ENCODE measurements at places on chromosomes 2 and 18. TPM values are rescaled to one million over a fixed set of nuclear protein-coding genes. Genes with fewer than 3 reads are reported as not detected.

DNA sequence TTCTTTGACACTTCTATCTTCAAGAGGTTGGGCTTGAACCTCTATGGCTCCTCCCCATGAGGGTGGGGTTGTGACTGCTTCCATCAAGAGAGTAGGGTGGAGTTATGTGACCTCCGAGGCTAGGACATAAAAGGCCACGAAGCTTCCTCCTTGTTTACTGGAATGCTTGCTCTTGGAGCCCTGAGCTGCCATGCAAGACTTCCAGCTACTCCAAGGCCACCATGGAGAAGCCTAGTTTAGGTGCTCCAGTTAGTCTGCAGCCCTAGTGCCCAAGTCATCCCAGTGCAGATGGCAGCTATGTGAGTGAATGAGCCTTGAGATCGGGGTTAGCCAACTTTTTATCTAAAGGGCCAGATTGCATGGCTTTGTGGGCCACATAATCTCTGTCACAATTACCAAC, 2.4 kb upstream of the MERTK start:
- H3K36me3 ChIP-seq, result no peaks in the 10 kb centered on the region
- peaks cover 16% of the 10 kb centered on the region for H3K4me1 ChIP-seq

GRCh38 chr2:77054938-77055337, 467.2 kb downstream of the LRRTM4 start:
- H3K4me3 ChIP-seq, result no peak overlapping the region
- no peaks in the 10 kb centered on the region for H3K4me1 ChIP-seq
- H3K36me3 ChIP-seq, result no peaks in the 10 kb centered on the region
- H3K27ac ChIP-seq, result no peak overlapping the region

GRCh38 chr2:195407783-195408182, 249.2 kb upstream of the SLC39A10 start:
- H3K36me3 ChIP-seq, result no peaks in the 10 kb centered on the region
- no peak overlapping the region for H3K4me3 ChIP-seq
- peaks cover 15% of the 10 kb centered on the region for H3K4me1 ChIP-seq
- H3K27me3 ChIP-seq, result no peaks in the 10 kb centered on the region
- H3K27ac ChIP-seq, result no peak overlapping the region

- H3K27ac ChIP-seq, result no peak overlapping the region
- no peaks in the 10 kb centered on the region for H3K36me3 ChIP-seq
- H3K4me3 ChIP-seq, result no peak overlapping the region
- no peak for DNase-seq
- H3K27me3 ChIP-seq, result no peaks in the 10 kb centered on the region
Measured at GRCh38 chr2:40957508-40957907, 505.6 kb upstream of the SLC8A1 start.

DNA sequence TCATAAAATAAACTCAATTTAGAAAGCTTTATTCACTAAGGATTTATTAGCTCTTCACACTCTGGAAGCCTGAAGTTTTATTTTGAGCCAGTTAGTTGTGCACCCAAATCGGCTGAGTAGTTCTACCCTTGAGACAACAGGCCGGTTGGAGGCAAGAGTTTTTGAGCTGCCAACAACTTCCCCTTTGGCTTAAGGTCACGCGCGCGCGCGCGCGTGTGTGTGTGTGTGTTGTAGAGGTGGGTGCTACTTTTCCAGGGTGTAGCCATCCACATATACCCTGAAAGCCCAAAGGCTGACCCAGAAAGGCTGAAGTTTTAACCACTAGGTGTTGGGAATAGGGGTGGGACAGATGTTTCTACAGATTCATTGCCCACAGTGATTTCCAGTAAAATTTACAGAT, 150.2 kb upstream of the LHCGR start:
- no peak for DNase-seq
- H3K27ac ChIP-seq, result no peak overlapping the region
- no peaks in the 10 kb centered on the region for H3K4me1 ChIP-seq
- H3K4me3 ChIP-seq, result no peak overlapping the region

- DNase-seq, result no peak
- no peaks in the 10 kb centered on the region for H3K36me3 ChIP-seq
- H3K27me3 ChIP-seq, result peaks cover 19% of the 10 kb centered on the region
- H3K27ac ChIP-seq, result no peak overlapping the region
- H3K4me1 ChIP-seq, result no peaks in the 10 kb centered on the region
Measured at GRCh38 chr2:75539955-75540716, 20.6 kb downstream of the EVA1A start.

GRCh38 chr18:26654616-26655524, 106.5 kb upstream of the KCTD1 start:
- H3K36me3 ChIP-seq, result peaks cover 3% of the 10 kb centered on the region
- peak overlapping the region; percentile 65 for H3K4me3 ChIP-seq

- DNase-seq, result peak; percentile 55
- peaks cover 30% of the 10 kb centered on the region for H3K27me3 ChIP-seq
- H3K27ac ChIP-seq, result no peak overlapping the region
- H3K4me1 ChIP-seq, result peaks cover 14% of the 10 kb centered on the region
Measured at GRCh38 chr2:237556773-237557632, 9.4 kb upstream of the PRLH start.

- peaks cover 47% of the 10 kb centered on the region for H3K4me1 ChIP-seq
- no peaks in the 10 kb centered on the region for H3K27me3 ChIP-seq
- no peak overlapping the region for H3K4me3 ChIP-seq
Measured at GRCh38 chr2:3217646-3218045, 160.0 kb downstream of the EIPR1 start.

GRCh38 chr18:37762076-37762621, 196.6 kb upstream of the CELF4 start:
- DNase-seq, result no peak
- H3K27ac ChIP-seq, result no peak overlapping the region
- no peaks in the 10 kb centered on the region for H3K36me3 ChIP-seq
- H3K4me1 ChIP-seq, result no peaks in the 10 kb centered on the region
- no peaks in the 10 kb centered on the region for H3K27me3 ChIP-seq
- H3K4me3 ChIP-seq, result no peak overlapping the region

DNA sequence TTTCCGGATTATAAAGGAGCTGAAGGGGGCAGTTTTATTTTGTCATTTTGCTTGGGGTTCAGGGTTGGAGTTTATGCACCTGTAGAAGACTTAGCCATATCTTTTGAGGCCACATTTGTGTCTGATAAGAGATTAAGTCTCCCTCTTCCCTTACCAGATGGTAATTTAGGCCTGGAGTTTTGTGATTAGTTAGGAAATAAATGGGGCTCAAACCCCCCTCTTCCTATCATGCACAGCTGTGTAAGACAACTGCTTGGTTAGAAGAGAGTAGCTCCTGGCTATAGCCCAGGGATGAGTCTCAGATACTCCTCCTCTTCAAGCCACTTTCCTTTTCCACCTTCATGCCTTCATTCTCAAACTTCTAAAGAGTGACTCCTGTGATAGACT, 802 bp upstream of the SAP130 start:
- peak overlapping the region; percentile 17 for H3K27ac ChIP-seq
- H3K27me3 ChIP-seq, result no peaks in the 10 kb centered on the region
- H3K4me3 ChIP-seq, result peak overlapping the region; percentile 86

DNA sequence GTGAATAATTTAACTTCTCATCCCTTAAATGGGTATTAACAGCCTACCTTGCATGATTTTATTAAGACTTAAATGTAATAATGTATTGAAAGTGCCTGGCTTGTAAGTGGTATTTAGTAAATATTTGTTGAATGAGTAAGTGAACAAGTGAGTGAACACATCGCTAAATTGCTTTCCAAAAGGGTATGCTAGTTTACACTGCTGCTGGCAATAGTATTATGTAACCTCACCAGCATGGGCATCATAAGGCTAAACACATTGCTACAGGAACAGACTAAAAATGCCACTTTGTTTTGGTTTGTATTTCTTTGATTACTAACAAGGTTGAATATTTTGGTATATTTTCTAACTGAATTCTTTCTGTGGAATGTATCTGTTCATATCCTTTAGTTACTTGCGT, 9.8 kb downstream of the WDR43 start:
- peak overlapping the region; percentile 13 for H3K27ac ChIP-seq
- H3K4me1 ChIP-seq, result peaks cover 51% of the 10 kb centered on the region
- no peaks in the 10 kb centered on the region for H3K27me3 ChIP-seq

GRCh38 chr2:159201360-159202063, 85.0 kb downstream of the WDSUB1 start:
- peaks cover 10% of the 10 kb centered on the region for H3K4me1 ChIP-seq
- H3K27ac ChIP-seq, result no peak overlapping the region
- H3K36me3 ChIP-seq, result no peaks in the 10 kb centered on the region
- H3K27me3 ChIP-seq, result no peaks in the 10 kb centered on the region
- H3K4me3 ChIP-seq, result no peak overlapping the region
- DNase-seq, result peak; percentile 17

- H3K27ac ChIP-seq, result no peak overlapping the region
- no peak overlapping the region for H3K4me3 ChIP-seq
- no peak for DNase-seq
- no peaks in the 10 kb centered on the region for H3K36me3 ChIP-seq
- H3K4me1 ChIP-seq, result no peaks in the 10 kb centered on the region
- no peaks in the 10 kb centered on the region for H3K27me3 ChIP-seq
Measured at GRCh38 chr2:129436809-129437208, 542.7 kb upstream of the RAB6C start.

GRCh38 chr2:40384233-40384632, 67.7 kb downstream of the SLC8A1 start:
- H3K27ac ChIP-seq, result no peak overlapping the region
- H3K4me1 ChIP-seq, result no peaks in the 10 kb centered on the region
- DNase-seq, result no peak
- no peak overlapping the region for H3K4me3 ChIP-seq

- H3K4me1 ChIP-seq, result no peaks in the 10 kb centered on the region
- peaks cover 1% of the 10 kb centered on the region for H3K36me3 ChIP-seq
- H3K27ac ChIP-seq, result no peak overlapping the region
- DNase-seq, result no peak
- H3K4me3 ChIP-seq, result no peak overlapping the region
Measured at GRCh38 chr18:7336623-7337022, 105.7 kb downstream of the LRRC30 start.

- no peak overlapping the region for H3K4me3 ChIP-seq
- no peak overlapping the region for H3K27ac ChIP-seq
- H3K4me1 ChIP-seq, result peaks cover 5% of the 10 kb centered on the region
- peaks cover 21% of the 10 kb centered on the region for H3K27me3 ChIP-seq
- H3K36me3 ChIP-seq, result no peaks in the 10 kb centered on the region
Measured at GRCh38 chr18:9828506-9829396, 57.0 kb upstream of the TXNDC2 start.

DNA sequence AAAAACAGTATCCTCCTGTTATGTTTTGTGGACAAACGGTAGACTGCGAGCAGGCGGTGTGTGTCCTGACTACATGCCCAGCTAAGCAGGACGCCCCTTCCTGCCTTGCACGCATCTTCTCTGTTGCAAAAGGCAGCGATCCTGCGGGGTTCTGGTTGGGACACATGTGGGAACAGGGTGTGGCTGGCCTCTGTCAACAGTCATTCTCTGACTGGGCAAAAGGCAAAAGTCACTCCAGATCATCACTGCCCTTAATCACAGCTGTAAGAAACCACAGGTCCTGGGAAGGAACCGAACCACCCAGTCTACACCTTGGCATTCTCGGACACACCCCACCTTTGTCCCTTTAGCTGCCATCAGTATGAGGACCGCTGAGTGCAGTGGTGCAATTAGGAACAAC, 44.3 kb upstream of the TMEM87B start:
- no peak overlapping the region for H3K27ac ChIP-seq
- H3K27me3 ChIP-seq, result no peaks in the 10 kb centered on the region
- H3K4me1 ChIP-seq, result no peaks in the 10 kb centered on the region
- H3K36me3 ChIP-seq, result no peaks in the 10 kb centered on the region
- no peak overlapping the region for H3K4me3 ChIP-seq
- no peak for DNase-seq

DNA sequence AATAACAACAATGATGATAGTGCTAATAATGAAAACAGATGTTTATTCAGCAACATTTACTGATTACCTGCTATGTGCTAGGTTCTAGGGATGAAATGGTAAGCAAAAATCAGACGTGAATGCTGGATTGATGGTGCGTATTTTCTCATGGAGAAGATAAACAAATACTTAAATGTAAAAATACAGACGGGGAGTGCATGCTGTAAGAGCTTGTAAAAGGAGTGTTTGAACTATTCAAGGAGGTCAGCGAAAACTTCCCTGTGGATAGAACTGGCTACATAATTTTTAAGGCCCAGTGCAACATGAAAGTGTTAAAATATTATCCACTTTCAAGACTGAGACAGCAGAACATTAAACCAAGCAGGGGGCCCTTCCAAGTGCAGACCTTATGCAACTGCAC, 22.1 kb downstream of the MTX2 start:
- H3K27ac ChIP-seq, result peak overlapping the region; percentile 31
- no peaks in the 10 kb centered on the region for H3K27me3 ChIP-seq
- peaks cover 51% of the 10 kb centered on the region for H3K4me1 ChIP-seq
- DNase-seq, result no peak
- peak overlapping the region; percentile 23 for H3K4me3 ChIP-seq

DNA sequence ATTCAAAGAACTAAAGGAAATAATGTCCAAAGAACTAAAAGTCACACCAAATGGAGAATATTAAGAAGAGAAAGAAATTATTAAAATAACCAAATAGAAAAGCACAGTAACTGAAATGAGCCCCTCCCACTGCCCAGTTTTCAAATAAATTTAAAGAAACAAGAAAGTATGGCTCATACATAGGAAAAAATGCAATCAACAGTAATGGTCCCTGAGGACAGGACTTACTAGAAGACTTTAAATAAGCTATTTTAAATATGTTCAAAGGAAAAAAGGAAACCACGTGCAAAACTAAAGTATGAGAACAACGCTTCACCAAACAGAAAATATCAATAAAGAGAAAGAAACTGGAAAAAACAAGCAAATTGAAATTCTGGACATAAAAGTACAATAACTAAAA, 58.9 kb downstream of the TMEM131 start:
- no peak overlapping the region for H3K27ac ChIP-seq
- peaks cover 56% of the 10 kb centered on the region for H3K4me1 ChIP-seq
- DNase-seq, result no peak
- H3K27me3 ChIP-seq, result no peaks in the 10 kb centered on the region
- no peak overlapping the region for H3K4me3 ChIP-seq

- DNase-seq, result no peak
- H3K4me3 ChIP-seq, result no peak overlapping the region
- peaks cover 6% of the 10 kb centered on the region for H3K27me3 ChIP-seq
- H3K36me3 ChIP-seq, result no peaks in the 10 kb centered on the region
Measured at GRCh38 chr2:199596549-199596948, 138.8 kb upstream of the SATB2 start.

The DLX2 gene
- 0.24 TPM for total RNA-seq

The CFAP65 gene
- not detected for total RNA-seq

The POTEF gene
- not detected for total RNA-seq

The C2orf78 gene
- total RNA-seq, result not detected

The ALKAL2 gene
- 0.36 TPM for total RNA-seq

The CCL20 gene
- total RNA-seq, result 1.4 TPM

The SPHKAP gene
- total RNA-seq, result not detected

The ZNF2 gene
- 4.7 TPM for total RNA-seq

The DQX1 gene
- 1.9 TPM for total RNA-seq

The EPB41L3 gene
- 4.9 TPM for total RNA-seq

The POTEC gene
- not detected for total RNA-seq

The TMEM169 gene
- total RNA-seq, result 1.6 TPM
